ENCODE measurements at places on chromosomes 2 and 18. TPM values are rescaled to one million over a fixed set of nuclear protein-coding genes. Genes with fewer than 3 reads are reported as not detected.

The PCARE gene
- not detected for polyA plus RNA-seq

GRCh38 chr2:182240862-182241371 lies 185.9 kb downstream of the PDE1A start:
- no peak for DNase-seq

- no peak for DNase-seq
Observed at GRCh38 chr18:32019251-32019948, 775 bp downstream of the RNF125 start.

- no peak for DNase-seq
Observed at GRCh38 chr2:223800908-223801307, 36.5 kb downstream of the AP1S3 start.

DNA sequence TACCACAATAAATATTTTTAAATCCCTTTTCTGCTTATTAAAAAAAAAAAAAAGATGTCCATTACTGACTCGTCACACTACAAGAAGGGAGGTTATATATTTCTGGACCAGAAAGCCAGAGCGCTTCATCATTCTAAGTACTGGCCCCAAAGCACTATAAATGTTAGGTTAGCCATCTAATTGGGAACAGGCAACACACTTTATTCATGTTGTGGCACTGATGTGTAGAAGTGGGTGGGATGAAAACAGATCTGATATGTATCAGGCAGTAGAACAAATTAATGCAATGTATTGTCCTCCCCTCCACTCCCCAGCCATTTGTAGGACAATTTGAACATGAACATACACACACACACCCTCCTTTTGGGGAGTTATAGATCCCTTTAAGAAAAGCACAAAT lies 24.4 kb downstream of the LANCL1 start:
- no peak for DNase-seq

The RGPD3 gene
- polyA plus RNA-seq: 0.10 TPM

- DNase-seq: no peak
Observed at GRCh38 chr18:346600-346999, 78.8 kb upstream of the THOC1 start.

The GKN1 gene
- polyA plus RNA-seq: not detected

The ACVR1C gene
- 0.04 TPM for polyA plus RNA-seq

- no peak for DNase-seq
Observed at GRCh38 chr2:29224693-29225551, 109.7 kb downstream of the CLIP4 start.
